ENCODE measurements at places on chromosomes 7 and 10.

GRCh38 chr10:88831709-88832108 is 19.9 kb downstream of the ANKRD22 start:
- DNase-seq, result peak; percentile 55

GRCh38 chr7:46366526-46366925 is 445.5 kb upstream of the IGFBP3 start:
- no peak for DNase-seq

- DNase-seq, result no peak
Observed at GRCh38 chr10:62694537-62695126, 109.9 kb upstream of the ADO start.

DNA sequence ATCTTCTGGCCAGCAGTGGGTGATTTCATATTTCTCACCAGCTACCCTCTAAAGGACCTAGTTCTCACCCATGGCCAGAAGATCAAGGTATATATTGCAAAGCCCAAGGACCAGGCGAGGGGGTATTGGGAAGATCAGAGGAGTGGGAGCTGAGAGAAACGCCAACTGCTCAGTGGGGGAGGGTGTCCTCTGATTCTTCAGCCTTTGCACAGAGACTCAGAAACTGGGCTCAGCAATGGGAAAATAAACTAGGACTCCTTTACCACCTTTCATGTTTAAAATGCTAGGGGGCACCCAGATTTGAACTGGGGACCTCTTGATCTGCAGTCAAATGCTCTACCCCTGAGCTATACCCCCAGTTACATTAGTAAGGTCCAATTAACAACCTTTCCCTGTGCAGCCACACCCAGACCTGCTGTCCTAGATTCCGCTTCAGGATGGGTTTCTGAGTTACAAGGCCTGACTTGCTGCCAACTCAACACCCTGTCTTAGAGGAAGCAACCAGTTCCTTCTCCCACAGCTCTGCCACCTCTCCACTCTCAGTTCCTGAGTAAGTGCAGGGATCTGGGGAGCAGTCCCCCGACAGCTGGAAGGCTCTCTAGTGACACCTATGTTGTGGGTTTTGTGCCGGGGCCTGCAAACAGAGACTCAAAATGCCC is 93.5 kb downstream of the ZNF783 start:
- no peak for DNase-seq

DNA sequence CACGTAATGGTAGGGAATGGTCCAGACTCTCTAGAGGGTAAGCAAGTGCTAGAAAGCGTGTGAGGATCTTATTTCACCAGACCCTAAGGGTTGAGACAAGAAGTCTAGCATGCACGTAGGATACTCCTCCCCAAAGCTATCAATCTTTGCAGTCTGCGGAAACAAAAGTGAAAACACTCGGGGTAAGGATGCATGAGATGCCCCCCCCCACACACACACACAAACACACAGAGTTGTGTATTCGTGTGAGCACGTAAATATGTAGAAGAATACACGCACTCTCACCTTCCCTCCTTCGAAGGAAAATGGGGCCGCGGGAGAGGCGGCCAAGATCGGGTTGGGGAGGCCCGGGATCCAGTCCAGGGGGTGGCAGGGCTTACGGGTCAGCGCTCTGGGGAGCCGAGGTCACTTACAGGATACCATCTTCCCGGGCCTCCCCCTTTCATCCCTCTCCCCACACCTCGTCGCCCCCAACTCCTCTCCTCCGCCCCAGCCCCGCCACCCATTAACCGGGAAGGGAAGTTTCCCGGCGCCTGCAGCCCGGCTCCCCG is 455 bp downstream of the CUL2 start:
- no peak for DNase-seq

DNA sequence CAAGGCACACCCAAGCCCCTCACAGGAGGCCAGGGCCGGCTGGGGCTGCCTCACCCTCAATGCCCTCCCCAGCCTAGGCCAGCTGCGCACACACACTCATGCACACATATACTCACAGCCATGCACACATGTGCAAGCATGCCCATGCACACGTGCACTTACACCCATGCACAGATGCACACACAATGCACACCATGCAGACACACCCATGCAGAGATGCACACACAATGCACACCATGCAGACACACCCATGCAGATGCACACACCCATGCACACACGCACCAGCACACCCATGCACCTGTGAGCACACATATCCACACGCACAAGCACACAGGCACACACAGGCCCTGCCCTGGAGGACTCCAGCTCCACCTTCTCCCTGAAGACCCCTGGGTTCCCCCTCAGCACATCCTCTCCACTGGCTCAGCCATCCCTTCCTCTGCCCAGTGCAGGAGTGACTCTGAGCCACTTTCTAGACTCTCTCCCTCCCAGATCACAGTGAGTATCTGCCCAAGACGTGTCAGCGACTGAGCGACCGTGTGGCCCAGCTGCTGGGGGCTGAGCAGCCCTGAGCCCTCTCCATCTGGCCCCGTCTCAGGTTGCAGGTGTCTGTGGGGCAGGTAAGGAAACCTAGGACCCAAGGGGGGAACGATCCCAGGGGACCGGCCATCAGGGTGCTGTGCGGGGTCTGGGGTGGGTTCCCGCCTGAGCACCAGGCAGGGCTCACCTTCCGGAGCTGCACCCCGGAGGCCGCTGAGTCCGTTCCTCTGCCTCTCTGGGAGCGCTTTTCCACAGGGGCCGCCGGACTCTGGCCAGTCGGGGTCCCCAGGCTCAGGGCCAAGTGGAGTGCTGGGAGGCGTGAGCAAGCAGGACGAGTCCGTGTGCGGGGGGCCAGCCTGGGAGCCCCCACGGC is 25.8 kb downstream of the AP5Z1 start:
- no peak for DNase-seq

DNA sequence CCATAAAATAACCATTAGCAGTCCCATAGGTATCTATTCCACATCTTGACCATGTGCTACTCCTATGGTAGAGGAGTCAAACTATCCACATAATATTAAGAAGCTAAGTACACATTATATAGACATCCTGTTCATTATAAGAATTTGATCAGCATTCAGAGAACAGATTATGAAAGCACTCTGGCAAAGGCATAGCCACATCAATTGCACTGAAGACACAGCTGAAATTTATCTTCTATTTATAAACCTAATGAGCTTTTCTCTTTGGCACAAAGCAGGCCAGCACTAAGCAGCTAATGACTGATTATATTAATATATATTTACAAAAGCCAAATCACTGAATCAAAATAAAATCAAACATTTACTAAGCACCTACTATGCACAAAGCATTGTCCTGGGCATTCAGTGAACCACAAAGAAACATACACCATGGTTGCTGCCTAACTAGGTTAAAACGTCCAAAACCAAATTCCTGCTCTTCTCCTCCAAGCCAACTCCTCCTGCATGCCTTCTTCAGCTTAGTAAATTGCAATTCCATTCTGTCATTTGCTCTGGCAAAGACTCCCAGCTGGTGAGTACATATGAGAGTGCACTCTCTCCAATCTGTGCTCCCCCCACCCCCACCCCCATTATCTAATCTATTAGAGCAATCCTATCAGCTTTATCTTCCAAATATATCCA is 122.6 kb upstream of the ASAH2 start:
- no peak for DNase-seq

GRCh38 chr7:15924910-15925309 is 238.4 kb upstream of the MEOX2 start:
- no peak for DNase-seq

- no peak for DNase-seq
Observed at GRCh38 chr10:97518301-97519043, 19.7 kb downstream of the UBTD1 start.

DNA sequence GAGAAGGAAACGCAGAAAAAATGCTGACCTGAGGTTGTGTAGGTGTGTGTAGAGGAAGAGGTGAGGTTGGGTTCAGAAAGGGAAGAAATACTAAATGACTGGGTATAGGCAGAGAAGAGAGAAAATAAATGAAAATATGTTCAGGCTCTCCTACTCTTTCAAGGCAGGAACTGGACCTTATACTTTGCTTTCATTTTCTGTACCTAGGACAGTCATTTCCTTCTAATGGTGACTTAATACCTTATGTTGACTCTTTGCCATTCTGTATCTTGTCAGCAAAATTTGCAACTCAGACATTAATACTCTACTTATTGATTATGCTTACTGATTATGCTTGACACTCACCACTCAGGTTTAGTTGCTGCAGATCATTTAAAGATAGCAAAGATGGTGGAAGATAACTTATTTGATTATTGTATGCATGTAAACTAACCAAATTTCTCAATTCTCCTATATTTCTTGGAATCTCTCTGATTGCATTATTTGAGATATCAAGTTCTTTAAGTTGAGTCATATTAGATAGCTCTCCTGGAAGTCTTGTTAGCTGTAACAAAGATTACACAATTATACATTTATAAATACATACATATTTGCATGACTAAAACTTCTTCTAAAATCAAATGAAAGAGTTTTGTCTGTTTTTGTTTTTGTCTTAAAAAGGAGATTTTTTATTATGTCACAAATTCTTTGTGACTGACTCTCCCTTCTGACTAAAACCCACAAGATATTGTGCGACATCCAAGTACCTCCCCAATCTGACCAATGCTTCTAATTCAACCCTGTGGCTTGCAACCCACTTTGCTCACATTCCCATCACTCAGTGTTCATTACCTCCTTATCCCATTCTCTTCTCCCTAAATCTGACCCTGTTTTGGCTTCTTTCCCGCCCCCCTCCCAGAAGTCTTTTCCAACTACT is 20.0 kb downstream of the LRRD1 start:
- DNase-seq, result no peak

DNA sequence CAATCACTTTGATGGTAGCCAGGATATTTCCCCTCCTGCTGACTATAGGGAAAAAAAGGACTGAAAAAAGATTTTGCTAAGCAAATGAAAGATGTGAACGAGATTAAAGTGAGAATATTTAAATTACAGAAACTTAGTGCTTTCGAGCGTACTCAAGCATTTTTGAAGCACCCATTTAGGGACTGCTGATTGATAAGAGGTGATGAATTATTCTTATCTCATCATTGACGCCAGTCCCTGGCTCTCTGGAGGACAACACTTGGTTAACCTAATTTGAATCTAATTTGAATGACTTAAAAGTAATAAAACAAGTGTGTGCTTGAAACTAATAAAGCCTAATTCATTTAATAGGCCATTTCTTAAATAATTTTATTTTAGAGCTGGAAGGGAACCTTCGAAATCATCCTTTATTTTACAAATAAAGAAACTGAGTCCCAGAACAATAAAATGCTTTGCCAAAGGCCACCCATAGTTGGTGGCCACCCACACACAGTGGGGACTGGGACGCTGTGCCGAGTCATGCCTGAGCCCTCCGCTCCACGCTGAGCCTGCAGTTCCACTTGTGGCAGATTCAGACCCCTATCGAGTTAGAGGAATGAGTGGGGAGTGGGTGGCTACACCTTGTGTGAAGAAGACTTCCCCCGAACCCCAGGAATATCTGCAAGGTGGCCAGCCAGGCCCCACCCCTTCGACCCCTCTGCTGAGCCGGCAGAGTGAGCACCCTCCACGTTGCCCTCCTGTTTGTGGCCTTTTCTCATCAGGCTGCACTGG is 61.1 kb upstream of the SAMD8 start:
- no peak for DNase-seq

GRCh38 chr7:96034940-96035727 is 262.8 kb downstream of the DYNC1I1 start:
- DNase-seq, result no peak

Measured in stimulated activated CD4-positive, alpha-beta T cell treated with anti-CD3 and anti-CD28 coated beads, Interleukin-15, amount 100 ng/mL, for 24 hours (primary cell).